ENCODE measurements at places on chromosomes 13 and 19.
A peak's percentile ranks its signal among the peaks of the same experiment; 100 is the strongest.

GRCh38 chr19:38722947-38723605, 21.2 kb downstream of the CAPN12 start:
- no peak overlapping the region for H3K27ac ChIP-seq
- H3K27me3 ChIP-seq, result no peaks in the 10 kb centered on the region
- peaks cover 35% of the 10 kb centered on the region for H3K4me1 ChIP-seq
- peaks cover 86% of the 10 kb centered on the region for H3K36me3 ChIP-seq
- no peak for DNase-seq

GRCh38 chr13:21395953-21396352, 63.1 kb downstream of the ZDHHC20 start:
- peaks cover 20% of the 10 kb centered on the region for H3K36me3 ChIP-seq
- H3K4me3 ChIP-seq, result no peak overlapping the region
- H3K27ac ChIP-seq, result no peak overlapping the region
- DNase-seq, result no peak
- H3K27me3 ChIP-seq, result no peaks in the 10 kb centered on the region

GRCh38 chr13:90690458-90691080, 656.9 kb upstream of the MIR17HG start:
- no peak overlapping the region for H3K27ac ChIP-seq
- no peaks in the 10 kb centered on the region for H3K27me3 ChIP-seq
- no peak overlapping the region for H3K4me3 ChIP-seq
- no peak for DNase-seq

- DNase-seq, result no peak
- H3K4me3 ChIP-seq, result no peak overlapping the region
- no peaks in the 10 kb centered on the region for H3K36me3 ChIP-seq
Measured at GRCh38 chr13:39531646-39532045, 71.3 kb downstream of the LHFPL6 start.

DNA sequence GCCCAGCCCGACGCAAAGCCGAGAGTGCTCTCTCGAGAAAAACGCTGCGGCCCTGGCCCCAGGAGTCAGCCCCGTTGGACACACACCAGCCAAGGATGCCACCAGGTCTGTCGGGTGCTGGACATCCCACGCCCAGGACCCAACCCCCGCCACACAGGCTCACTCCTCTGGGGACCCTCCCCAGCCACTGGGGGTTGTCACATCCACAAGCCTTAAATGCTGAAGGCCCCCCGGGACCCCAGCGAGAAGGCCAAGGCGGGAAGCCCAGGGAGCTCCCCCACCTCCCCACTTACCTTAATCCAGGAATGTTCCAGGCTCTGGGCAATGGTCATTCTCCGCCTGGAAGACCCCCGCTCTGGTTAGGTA, 11.2 kb downstream of the DAPK3 start:
- peaks cover 52% of the 10 kb centered on the region for H3K36me3 ChIP-seq
- no peaks in the 10 kb centered on the region for H3K4me1 ChIP-seq
- no peak overlapping the region for H3K27ac ChIP-seq
- H3K27me3 ChIP-seq, result no peaks in the 10 kb centered on the region

DNA sequence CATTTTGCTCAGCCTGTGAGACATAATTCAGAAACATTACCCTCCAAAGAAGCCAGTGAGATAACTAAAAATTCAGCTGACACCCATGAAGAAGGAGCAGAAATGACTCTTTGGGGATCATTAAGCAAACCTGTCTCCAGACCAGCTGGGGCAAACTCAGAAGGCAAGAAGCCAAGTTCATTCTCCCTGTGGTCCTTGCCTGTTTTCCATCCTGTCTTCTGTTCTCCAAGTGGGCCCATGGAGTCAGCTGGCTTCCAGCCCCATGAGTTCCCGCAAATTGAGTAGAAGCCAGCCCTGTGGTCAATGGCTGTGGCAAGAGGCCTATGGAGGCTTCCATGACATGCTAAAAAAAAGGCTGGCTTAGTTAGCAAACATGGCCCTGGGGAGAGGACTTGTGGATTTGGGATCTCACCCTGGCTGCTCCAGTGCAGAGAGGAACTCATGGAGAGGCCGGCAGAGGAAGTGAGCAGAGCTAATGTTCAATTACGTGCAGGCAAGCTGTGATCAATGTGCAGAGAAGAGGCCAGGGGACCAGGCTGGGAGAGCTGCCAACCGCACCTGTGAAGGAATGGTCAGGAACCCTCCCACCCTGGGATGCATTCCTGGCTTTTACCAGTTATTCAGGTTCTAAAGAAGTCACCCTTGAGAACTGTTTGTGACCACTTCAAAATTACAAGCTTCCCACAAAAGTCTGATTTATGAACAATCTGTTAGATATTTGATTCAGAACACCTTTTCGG, 229.1 kb downstream of the TSHZ3 start:
- no peak for DNase-seq
- no peaks in the 10 kb centered on the region for H3K4me1 ChIP-seq
- H3K36me3 ChIP-seq, result no peaks in the 10 kb centered on the region

GRCh38 chr19:11142528-11143171, 12.9 kb downstream of the SPC24 start:
- no peak overlapping the region for H3K4me3 ChIP-seq
- no peaks in the 10 kb centered on the region for H3K36me3 ChIP-seq
- no peaks in the 10 kb centered on the region for H3K27me3 ChIP-seq
- DNase-seq, result no peak
- peaks cover 23% of the 10 kb centered on the region for H3K4me1 ChIP-seq

GRCh38 chr13:33070713-33071112, 54.5 kb downstream of the KL start:
- H3K4me3 ChIP-seq, result no peak overlapping the region
- H3K36me3 ChIP-seq, result no peaks in the 10 kb centered on the region
- no peaks in the 10 kb centered on the region for H3K27me3 ChIP-seq

GRCh38 chr19:47187797-47188196, 43.2 kb downstream of the BBC3 start:
- no peak overlapping the region for H3K27ac ChIP-seq
- H3K27me3 ChIP-seq, result no peaks in the 10 kb centered on the region
- no peaks in the 10 kb centered on the region for H3K36me3 ChIP-seq
- no peak overlapping the region for H3K4me3 ChIP-seq
- DNase-seq, result peak; percentile 36
- peaks cover 25% of the 10 kb centered on the region for H3K4me1 ChIP-seq

DNA sequence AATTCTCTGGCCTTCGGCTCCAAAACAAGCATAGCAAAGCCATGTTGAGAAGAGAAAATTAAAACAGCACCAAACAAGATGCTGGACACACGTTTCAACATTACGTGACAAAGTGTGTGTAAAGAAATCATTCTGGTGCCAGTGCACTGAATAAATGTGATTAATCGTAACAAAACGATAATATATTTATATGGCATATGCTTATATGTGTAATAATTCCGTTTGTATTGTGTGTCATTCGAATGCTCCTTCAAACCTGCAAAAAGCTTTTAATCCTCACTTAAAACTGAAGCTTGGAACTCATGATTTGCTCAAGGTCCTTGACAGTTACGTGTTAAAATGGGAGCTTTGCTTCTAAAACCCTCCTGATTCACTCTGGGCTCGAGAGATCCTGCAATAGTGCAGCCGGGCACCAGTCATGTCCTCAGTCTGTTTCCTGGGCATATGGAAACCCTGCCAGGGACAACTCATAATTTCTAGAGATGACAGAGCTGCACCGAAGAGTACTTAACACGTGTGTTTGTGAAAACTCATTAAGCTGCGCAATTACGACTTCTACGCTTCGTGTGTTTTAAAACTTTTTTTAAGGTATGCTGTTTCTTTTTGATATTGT, 731 bp upstream of the AKAP8L start:
- no peaks in the 10 kb centered on the region for H3K27me3 ChIP-seq
- H3K4me3 ChIP-seq, result no peak overlapping the region
- peak; percentile 18 for DNase-seq
- peaks cover 19% of the 10 kb centered on the region for H3K36me3 ChIP-seq
- H3K4me1 ChIP-seq, result peaks cover 25% of the 10 kb centered on the region
- no peak overlapping the region for H3K27ac ChIP-seq

DNA sequence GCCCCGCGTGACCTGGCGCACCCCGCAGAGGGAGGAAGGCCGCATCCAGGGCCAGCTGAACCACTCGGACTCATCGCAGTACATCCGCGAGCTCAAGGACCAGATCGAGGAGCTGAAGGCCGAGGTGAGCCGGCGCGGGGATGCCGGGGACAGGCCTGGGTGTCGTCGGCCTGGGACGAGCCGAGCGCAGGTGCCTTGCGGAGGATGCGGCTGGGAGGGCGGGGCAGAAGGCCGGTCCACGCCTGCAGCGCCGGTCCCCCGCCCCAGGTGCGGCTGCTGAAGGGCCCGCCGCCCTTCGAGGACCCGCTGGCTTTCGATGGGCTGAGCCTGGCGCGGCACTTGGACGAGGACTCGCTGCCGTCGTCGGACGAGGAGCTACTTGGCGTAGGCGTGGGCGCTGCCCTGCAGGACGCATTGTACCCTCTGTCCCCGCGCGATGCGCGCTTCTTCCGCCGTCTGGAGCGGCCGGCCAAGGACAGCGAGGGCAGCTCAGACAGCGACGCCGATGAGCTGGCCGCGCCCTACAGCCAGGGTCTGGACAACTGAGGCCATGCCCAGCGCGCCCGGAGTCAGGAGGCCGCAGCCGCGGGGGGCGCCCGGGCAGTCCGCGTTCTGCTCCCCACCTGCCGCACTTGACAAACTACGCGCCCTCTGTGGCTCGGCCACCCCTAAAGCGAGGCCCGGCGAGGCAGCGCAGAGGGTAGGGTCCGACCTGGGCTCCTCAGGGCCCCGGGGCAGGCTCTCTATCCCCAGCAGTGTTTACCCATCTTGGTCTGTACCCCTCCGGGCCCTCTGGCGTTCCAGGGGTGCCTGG, 10.8 kb downstream of the PRR36 start:
- no peak overlapping the region for H3K4me3 ChIP-seq
- no peaks in the 10 kb centered on the region for H3K36me3 ChIP-seq
- peaks cover 19% of the 10 kb centered on the region for H3K4me1 ChIP-seq
- peaks cover 30% of the 10 kb centered on the region for H3K27me3 ChIP-seq

DNA sequence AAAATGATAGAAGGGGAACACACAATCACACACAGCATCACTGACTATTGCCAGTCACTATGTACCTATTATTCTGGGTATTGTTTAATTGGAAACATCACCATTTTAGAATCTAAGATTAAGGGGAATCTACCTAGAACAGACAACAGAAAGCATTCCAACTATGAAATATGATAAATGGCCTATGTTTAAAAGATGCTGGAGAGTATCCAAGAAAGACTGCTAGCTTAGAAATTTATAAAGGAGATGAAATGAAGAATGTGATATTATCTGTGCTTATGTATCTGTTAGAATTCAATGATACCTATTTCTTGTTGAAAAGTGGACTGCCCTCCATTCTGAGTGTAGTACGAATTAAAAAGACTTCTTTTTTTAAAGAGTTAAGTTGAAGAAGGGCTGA, 50.5 kb downstream of the KCNRG start:
- no peaks in the 10 kb centered on the region for H3K27me3 ChIP-seq
- no peaks in the 10 kb centered on the region for H3K4me1 ChIP-seq

DNA sequence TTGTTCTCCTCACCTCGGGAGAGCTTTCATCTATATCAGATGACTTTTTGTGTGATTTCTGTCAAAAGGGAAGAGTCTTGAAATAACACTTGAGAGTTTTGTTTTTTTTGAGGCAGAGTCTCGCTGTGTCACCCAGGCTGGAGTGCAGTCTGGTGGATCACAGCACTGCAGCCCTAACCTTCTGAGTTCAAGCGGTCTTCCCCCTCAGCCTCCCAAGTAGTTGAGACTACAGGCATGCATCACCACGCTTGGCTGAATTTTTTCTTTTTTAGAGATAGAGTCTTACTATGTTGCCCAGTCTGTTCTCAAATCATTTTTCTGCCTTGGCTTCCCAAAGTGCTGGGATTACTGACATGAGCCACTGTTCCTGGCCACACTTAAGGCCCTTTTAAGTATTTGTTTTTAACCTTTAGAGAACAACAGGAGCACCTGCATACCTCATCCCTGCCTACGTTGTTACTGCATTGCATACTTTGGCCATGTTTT, 11.4 kb downstream of the NDFIP2 start:
- H3K4me1 ChIP-seq, result no peaks in the 10 kb centered on the region
- no peak for DNase-seq
- no peak overlapping the region for H3K27ac ChIP-seq
- no peak overlapping the region for H3K4me3 ChIP-seq
- no peaks in the 10 kb centered on the region for H3K36me3 ChIP-seq
- peaks cover 6% of the 10 kb centered on the region for H3K27me3 ChIP-seq

DNA sequence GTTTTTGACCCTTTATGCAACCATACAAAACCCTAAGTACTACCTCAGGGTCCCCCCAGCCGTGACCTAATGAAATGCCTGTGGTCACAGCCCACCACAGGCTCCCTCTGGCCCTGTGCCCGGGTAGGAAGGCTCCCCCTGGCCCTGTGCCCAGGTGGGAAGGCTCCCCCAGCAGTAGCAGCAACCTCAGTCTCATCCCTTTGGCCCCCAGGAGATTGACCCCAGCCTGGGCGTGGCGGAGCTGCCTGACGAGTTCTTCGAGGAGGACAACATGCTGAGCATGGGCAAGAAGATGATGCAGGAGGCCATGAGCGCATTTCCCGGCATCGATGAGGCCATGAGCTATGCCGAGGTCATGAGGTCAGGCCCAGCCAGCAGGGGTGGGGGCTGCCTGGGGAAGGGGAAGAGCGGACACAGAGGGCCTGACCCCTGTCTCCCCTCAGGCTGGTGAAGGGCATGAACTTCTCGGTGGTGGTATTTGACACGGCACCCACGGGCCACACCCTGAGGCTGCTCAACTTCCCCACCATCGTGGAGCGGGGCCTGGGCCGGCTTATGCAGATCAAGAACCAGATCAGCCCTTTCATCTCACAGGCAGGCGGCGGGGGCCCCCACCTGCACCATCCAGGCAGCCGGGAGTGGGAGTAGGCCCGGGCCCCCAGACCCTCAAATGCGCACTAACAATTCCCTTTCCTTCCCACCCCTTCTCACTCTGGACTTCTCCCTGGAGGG, 6.3 kb upstream of the BEST2 start:
- no peak for DNase-seq
- H3K27ac ChIP-seq, result no peak overlapping the region
- H3K36me3 ChIP-seq, result peaks cover 30% of the 10 kb centered on the region
- H3K27me3 ChIP-seq, result no peaks in the 10 kb centered on the region

- no peaks in the 10 kb centered on the region for H3K36me3 ChIP-seq
- no peaks in the 10 kb centered on the region for H3K4me1 ChIP-seq
- no peak overlapping the region for H3K4me3 ChIP-seq
- no peak overlapping the region for H3K27ac ChIP-seq
- no peak for DNase-seq
Measured at GRCh38 chr13:49347650-49348385, 96.0 kb downstream of the CAB39L start.

GRCh38 chr19:48670699-48671445, 1.9 kb downstream of the NTN5 start:
- H3K36me3 ChIP-seq, result no peaks in the 10 kb centered on the region
- no peaks in the 10 kb centered on the region for H3K27me3 ChIP-seq
- H3K4me3 ChIP-seq, result no peak overlapping the region

DNA sequence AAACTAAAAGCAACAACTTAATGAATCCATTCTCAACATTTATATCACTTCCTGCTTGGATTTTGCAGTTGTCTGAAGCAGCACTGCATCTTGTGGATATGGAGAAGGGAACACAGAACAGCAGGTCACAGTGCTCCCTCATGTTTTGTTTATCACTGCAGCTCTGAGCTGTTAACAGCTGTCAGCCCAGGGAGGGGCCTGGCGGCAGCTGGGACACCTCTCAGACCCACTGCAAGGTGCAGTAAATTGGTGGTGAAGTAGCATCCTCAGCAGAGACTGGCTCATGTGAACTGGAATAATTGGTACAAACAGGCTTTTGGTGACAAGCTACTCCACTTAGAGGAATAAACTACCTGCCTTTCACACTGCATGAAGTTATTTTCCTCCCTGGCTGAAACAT, 170.4 kb downstream of the LIG4 start:
- DNase-seq, result no peak
- no peak overlapping the region for H3K4me3 ChIP-seq
- no peaks in the 10 kb centered on the region for H3K36me3 ChIP-seq
- H3K27me3 ChIP-seq, result no peaks in the 10 kb centered on the region
- H3K4me1 ChIP-seq, result no peaks in the 10 kb centered on the region
- H3K27ac ChIP-seq, result no peak overlapping the region

- H3K36me3 ChIP-seq, result no peaks in the 10 kb centered on the region
- no peak overlapping the region for H3K27ac ChIP-seq
- H3K4me1 ChIP-seq, result no peaks in the 10 kb centered on the region
Measured at GRCh38 chr13:23794267-23795161, 94.7 kb downstream of the MIPEP start.
